ENCODE measurements at places on chromosomes 2 and 18.
A peak's percentile ranks its signal among the peaks of the same experiment; 100 is the strongest.

DNA sequence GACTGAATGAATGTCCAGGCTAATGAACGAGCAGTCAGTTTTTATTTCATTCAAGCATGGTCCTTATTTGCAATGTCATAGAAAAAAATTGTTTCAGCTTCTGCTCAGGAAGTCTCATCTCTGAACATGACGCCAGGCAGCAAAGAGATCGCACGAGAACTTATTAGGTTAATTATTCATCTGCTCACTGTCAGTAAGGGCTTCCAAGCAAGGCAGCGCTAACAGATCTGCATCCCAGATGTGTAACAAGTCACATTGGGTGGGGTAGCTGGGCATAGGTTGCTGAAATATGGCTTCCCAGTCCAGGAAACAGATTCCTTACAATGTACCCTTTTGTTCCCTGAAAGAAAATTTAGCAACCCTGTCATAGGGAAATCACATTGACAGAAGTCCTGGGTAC, 63.5 kb downstream of the ANKRD44 start:
- DNase-seq: no peak

DNA sequence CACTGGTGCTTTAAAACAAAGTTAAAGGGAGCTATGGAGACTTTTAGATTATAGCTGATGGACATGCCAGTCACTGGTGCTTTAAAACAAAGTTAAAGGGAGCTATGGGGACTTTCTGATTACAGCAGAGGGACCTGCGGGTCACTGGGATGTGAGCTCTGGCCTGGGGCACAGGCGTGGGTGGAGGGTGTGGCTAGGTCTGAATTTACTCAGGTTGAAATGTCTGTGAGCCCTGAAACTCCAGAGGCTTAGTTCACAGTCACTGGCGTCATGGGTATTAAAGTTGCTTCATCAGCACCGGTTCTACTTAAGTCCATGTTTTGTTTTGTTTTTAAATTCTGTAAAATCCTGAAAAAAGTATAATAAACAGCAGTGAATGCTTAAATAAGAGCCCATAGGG, 49.0 kb upstream of the TMEM18 start:
- no peak for DNase-seq

DNA sequence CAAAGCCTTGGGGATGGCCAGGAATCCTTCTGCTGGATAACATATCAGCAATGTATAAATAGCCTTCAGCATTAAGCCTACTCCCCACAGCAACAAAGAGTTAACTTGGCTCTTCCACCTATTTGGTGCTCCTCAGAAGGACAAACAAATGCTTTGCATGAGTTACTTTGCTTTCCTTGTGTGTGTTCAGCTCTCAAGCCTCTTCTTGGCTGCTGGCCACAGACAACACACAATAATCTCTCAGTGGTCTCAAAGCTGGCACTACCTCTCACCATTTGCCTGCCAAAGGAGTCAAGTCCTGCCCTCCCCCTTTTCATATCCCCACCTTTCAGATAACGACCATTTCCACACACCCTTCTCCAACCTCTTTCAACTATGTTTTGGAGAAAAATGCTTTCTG, 17.5 kb downstream of the FTCDNL1 start:
- DNase-seq: no peak

GRCh38 chr2:118496870-118497611, 350.4 kb downstream of the EN1 start:
- DNase-seq: no peak

GRCh38 chr2:6924101-6924923, 7.1 kb downstream of the RNF144A start:
- DNase-seq: no peak

- DNase-seq: no peak
Measured at GRCh38 chr2:61091485-61091884, 25.8 kb downstream of the SANBR start.

DNA sequence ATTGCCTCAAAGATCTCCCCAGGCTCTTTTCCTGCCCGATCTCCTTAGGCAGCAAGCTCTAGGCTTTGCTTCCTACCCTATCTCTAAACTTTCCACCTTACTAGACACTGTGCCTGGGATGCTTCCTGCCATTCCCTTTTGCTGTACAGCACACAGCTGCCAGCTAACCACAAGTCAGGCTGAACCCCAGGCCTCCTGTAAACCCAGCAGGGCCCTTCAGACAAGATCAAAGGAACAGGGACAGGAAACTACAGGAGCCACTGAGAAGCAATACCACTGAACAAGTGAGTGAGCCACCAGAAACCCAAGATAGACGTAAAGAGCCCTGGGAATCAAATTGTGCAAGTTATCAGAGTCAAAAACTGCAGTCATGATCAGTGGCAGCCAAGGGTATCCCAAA, 180.7 kb downstream of the SUCLG1 start:
- no peak for DNase-seq

- DNase-seq: no peak
Measured at GRCh38 chr2:59899692-59900091, 653.8 kb downstream of the BCL11A start.

DNA sequence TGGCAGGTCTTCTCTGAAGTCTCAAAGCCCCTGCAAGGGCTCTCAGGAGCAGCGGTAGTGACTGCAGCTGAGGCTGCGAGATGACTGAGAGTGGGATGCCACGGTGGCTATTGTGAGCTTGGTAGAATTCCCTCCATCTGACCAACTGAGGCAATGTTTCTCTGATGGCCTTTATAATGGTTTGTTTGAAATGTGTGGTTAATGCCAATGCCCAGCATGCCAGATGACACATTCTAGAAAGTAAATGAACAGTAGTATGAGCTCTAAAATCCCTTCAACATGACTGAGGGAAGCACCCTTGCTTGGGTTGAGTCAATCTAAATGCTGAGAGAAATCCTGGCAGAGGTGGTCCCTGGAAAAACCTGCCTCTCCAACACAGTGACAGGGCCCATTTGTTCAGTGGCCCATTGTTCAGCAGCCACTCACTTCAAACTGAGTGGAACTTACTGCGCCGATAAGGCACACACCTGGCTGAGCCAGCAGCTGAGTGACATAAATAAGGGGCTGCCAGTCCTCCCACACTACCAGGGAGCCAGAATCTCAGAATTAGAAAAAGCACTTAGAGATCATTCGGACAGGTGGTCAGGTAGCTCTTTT, 31.7 kb downstream of the SULT1C2 start:
- no peak for DNase-seq

GRCh38 chr2:71674158-71674851, 220.9 kb downstream of the DYSF start:
- no peak for DNase-seq

GRCh38 chr18:57585855-57586250, 649 bp downstream of the FECH start:
- peak; percentile 3 for DNase-seq

DNA sequence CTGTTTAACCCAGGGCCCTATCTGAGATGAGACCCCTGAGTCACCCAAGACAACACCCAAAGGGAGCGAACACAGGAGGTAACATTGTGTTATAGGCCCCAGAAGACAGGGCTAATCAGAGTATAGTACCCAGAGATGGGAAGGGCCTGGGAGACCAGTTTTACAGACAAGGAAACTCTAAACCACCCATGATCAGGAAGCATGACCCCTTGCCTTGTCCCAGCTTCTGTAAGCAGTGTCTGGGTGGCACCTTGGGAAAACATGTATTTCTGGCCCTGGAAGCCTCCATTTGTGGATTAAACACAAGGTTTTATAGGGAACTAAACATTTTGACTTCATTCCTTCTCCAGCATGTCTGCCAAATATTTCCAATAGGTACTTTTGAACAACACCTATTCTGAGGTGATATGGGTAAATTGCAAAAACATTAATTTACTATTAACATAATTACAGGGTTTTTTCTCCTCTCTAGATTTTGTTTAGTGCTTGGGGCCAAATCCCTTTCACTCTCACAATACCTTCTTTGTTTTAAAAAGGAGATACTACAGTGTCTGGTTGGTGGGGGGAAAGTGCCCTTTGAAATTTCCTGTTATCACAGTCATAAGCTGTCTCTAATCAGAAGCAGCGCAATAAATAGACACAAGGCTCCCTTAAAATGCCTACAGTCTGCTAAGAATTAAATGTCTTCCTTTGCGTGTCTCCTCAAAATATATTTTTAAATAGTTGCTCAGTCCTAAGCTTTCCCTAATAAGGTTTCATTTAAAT, 341.1 kb downstream of the BCL11A start:
- no peak for DNase-seq

- DNase-seq: peak; percentile 44
Measured at GRCh38 chr2:131104487-131105155, 515 bp upstream of the PLEKHB2 start.

GRCh38 chr18:2326999-2327398, 244.3 kb downstream of the METTL4 start:
- peak; percentile 59 for DNase-seq

GRCh38 chr18:1774261-1774660, 797.0 kb downstream of the METTL4 start:
- DNase-seq: no peak

- no peak for DNase-seq
Measured at GRCh38 chr2:71538656-71539265, 85.4 kb downstream of the DYSF start.

- peak; percentile 54 for DNase-seq
Measured at GRCh38 chr2:189168856-189169499, 10.6 kb downstream of the COL5A2 start.

- DNase-seq: no peak
Measured at GRCh38 chr18:47725656-47726055, 204.8 kb downstream of the SMAD2 start.

GRCh38 chr2:62564380-62565137, 58.6 kb upstream of the TMEM17 start:
- no peak for DNase-seq

DNA sequence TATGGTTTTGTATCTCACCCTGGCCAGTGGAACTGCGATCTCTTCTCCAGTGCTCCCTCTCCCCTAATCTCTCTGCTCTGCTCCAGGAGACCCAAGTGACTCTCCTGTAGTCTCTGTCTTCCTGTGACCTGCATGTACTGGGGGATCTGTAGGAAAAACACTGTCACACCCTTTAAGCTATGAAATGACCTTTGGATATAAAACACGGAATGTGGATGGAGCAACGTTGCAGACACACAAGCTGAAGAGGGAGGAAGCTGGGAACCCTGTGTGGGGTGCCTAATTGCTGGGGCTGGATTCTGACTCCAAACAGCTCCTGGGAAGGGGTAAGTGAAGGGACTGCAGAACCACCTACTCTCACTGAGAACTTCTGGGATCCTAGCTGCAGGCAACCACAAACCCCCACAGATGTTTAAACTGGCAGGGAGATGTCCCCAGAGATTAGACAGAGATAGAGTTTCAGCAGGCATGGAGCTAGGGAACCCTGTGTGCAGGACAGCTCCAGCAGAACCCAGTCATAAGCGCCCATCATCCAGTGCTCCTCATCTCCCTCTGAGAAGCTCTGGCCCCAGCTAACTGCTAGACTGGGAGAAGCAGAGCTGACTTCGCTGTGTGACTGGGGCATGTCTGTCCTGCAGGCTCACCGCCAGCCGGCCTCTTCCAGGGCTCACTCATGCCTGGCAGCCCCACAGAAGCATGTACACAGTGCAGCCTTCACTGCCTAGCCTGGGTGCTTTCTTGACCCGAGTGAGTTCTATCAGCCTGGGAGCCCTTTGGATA, 482.7 kb upstream of the SETBP1 start:
- DNase-seq: no peak

DNA sequence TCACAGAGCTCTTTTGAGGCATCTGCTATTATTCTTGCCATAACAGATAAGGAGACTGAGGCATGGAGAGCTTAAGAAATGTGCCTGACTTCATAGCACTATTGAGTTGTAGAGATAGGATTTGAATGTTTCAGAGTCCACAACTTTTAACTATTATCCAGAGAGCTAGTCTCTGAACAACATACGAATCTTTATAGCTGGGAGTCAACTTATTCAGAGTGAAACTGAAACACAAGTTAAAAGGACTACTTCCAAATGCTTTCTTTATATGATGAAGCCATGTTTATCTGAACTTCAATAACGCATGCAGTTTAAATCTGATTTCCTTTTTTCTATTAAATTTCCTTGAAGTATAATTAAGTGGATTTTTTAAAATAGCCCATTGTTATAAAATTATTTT, 268.8 kb downstream of the IKZF2 start:
- no peak for DNase-seq

GRCh38 chr18:49472459-49472858, 12.0 kb upstream of the DYM start:
- DNase-seq: no peak

- DNase-seq: no peak
Measured at GRCh38 chr2:16784652-16785051, 119.0 kb upstream of the CYRIA start.

- DNase-seq: no peak
Measured at GRCh38 chr2:193693758-193694157, 1499.0 kb upstream of the TMEFF2 start.

- DNase-seq: no peak
Measured at GRCh38 chr18:34399892-34400291, 175.2 kb upstream of the NOL4 start.

DNA sequence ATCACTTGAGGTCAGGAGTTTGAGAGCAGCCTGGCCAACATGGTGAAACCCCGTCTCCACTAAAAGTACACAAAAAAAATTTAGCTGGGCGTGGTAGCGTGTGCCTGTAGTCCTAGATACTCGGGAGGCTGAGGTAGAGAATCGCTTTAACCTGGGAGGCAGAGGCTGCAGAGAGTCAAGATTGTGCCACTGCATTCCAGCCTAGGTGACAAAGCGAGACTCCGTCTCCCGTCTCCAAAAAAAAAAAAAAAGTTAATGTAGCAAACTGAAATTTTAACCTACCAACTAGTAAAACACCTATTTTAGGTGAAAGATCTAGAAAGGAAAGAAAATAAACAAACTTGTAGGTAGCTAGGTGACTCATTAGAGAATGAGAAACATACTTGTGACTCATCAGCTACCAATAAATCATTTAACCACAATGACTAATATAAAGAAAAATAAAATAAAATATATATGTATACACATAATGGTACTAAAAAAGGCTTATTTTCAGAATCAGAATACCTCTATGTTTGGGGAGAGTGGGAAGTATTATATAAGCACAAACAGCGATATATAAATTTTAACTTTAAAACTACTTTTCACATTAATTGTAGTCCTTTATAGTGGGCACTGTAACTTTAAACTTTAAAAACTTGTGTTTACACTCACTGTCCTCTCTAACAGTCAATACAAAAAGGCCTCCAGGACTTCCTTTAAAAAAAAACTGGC, 36.6 kb downstream of the DARS1 start:
- peak; percentile 38 for DNase-seq

DNA sequence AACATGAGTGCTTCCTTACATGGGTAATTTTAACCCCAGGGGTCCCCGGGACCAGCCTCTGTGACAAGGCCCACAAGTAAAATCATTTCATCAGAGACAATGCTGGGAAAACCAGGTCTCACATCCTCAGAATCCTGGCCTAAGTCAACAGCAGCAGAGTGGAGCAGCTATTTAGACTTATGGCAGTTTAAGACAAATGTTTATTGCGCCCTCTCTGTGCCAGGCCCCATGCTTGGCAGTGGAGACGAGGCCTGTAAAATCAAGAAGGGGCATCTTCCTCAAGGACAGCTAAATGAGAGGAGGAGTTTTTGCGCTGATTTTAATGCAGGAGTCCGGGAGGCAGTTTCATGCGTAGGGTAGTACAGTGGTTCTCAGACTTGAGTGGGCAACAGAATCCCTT, 56.0 kb upstream of the ACAA2 start:
- DNase-seq: no peak

GRCh38 chr2:106734165-106734564, 151.8 kb downstream of the ST6GAL2 start:
- DNase-seq: no peak

- peak; percentile 5 for DNase-seq
Measured at GRCh38 chr2:190451561-190452176, 43.5 kb downstream of the MFSD6 start.

GRCh38 chr18:8960740-8961657, 141.5 kb upstream of the NDUFV2 start:
- peak; percentile 51 for DNase-seq

- peak; percentile 37 for DNase-seq
Measured at GRCh38 chr2:55232863-55233657, 572 bp downstream of the RPS27A start.

- DNase-seq: no peak
Measured at GRCh38 chr18:41060967-41061366, 894.1 kb upstream of the PIK3C3 start.

Data from cardiac fibroblast (primary cell).